Non-pigmented ciliary epithelial cell (primary cell): ENCODE measurements at places on chromosomes 12 and 14.

DNA sequence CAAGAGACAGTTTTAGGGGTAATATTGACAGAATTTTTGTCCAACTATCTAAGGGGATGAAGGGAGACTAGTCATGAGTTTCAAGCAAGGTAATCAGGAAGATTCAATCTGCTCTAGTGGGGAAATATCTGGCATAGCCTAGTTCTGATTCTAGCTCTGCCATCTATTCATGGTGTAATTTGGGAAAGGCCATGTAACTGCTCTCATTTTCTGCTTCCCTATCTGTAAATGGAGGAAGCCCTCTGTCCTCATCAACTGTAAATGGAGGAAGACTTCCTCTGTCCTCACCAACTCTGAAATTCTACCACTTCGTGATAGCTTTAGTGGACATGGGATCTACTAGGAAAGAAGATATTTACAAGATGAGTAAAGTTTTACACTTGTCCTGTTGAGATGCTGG, 37.9 kb downstream of the BHLHE41 start:
- no peak for DNase-seq

GRCh38 chr14:52950898-52951680, at the start of gene FERMT2:
Gene FERMT2 (minus strand): TSS chr14:52951050. CDS start chr14:52950568, 482 bp downstream.
- no peak for DNase-seq

- DNase-seq = no peak
Observed at GRCh38 chr14:73718418-73719251, 4.5 kb upstream of the PNMA1 start.

DNA sequence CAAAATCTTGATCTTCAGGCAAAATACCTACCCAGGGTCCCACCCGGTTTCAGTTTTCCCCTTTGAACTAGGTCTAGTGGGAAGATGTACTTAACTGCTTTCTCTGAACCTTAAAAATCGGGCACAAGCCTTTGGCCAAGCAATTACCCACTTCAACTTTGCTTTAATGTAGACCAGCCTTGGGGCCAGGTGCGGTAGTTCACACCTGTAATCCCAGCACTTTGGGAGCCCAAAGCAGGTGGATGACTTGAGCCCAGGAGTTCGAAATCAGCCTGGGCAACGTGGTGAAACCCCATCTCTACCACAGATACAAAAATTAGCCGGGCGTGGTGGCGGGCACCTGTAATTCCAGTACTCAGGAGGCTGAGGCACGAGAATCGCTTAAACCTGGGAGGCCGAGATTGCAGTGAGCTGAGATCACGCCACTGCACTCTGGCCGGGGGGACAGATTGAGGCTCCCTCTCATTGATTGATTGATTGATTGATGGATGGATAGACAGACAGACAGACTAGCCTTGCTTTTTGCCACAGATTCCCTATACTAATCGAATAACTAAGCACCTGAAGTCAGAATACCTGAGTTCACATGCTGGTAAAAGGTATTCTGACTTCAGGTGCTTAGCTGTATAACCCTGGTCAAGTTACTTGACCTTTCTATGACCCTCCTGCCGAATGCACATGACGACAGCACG, 1.9 kb downstream of the CLIP1 start:
- no peak for DNase-seq

- DNase-seq = peak; percentile 2
Observed at GRCh38 chr12:119444462-119445044, 110.0 kb downstream of the CCDC60 start.

DNA sequence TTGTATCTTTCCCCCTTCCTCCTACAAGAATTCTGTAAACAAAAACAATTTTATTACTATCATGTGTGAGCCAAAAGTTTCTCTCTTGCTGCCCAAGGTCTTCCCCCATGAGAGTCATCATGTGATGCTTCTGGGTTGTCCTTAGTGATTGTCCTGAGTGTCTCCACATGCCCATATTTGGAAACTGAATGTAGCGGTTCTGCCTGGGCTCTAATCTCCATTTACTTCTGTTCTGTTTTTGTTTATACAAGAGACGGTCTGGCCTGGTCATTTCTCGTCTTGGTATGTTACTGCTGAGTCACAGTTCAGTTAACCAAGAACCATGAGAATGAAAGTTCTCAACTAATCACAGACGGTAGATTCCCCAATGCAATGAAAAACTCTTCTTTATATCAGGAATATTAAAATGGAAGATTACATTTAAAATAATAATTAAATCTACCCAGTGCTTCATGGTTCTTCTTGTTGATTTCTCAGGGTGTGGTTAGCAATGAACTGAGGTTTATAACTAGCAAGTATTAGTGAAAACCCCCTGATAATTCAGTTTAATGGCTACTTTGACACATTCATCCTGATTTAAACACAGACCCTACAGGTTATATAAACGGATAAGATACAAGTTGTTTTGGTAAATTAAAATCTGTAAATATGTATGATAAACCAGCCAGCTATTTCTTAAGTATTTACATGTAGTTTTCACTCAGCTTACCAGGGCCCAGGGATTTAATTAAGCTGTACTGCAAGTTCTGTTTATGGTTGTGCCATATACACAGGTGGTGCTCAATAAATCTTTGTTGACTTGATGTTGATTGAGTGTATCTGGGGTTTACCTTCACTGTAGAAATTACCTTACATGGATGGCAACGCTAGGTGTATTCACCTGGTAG, 81.1 kb downstream of the PELI2 start:
- peak; percentile 98 for DNase-seq

GRCh38 chr14:46487582-46488350, 163.8 kb downstream of the RPL10L start:
- no peak for DNase-seq

GRCh38 chr14:50830932-50831725, at the start of gene NIN:
Gene NIN (minus strand): TSS chr14:50831162. CDS start chr14:50822056, 9,106 bp downstream.
- no peak for DNase-seq

GRCh38 chr12:98894412-98895085, 249.5 kb downstream of the APAF1 start:
- no peak for DNase-seq

DNA sequence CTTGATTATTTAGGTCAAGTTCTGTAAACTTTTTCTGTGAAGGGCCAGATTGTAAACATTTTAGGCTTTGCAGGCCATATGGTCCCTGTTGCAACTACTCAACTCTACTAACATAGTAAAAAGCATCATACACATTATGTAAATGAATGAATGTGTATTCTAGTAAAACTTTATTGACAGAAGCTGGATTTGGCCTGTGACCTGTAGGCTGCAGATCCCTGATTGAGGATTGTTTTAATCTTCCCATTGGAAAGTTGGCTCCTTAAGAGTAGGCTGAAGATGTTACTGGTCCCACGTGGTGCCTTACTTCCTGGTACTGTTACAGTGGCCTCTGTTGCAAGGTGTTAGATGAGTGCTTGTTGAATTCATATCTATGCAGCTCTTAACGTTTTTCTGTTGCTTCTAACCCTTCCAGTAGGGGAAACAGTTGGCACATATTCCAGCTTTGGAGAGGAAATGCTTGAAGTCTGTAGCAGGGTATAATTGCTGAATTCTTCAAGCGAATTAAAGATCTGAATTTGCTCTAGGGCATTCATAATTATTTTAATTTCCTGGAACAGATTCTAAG, 133.6 kb upstream of the DNM1L start:
- no peak for DNase-seq

- DNase-seq = no peak
Observed at GRCh38 chr14:71629250-71629649, 303.0 kb upstream of the RGS6 start.

DNA sequence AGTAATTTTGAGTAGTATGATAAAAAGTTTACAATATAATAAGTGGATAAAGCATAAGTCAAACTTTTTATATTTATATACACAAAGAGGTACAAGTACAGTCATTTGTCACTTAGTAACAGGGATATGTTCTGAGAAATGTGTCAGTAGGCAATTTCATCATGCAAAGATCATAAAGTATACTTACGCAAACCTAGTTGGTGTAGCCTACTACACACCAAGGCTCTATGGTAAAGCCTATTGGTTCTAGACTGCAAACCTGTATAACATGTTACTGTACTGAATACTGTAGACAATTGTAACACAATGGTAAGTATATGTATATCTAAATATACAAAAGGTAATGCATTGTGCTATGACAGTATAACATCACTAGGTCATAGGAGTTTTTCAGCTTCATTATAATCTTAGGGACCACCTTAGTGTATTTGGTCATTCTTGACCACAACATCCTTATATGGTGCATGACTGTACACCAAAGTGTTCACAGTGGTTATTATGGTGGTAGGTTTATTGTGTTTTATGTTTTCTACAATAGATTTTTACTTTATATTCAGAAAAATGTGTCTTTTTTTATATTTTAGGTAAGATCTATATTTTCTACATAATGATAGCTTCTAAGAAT, 14.9 kb upstream of the SCFD1 start:
- DNase-seq = no peak

- DNase-seq = no peak
Observed at GRCh38 chr12:132320767-132321211, 8.6 kb downstream of the GALNT9 start.

DNA sequence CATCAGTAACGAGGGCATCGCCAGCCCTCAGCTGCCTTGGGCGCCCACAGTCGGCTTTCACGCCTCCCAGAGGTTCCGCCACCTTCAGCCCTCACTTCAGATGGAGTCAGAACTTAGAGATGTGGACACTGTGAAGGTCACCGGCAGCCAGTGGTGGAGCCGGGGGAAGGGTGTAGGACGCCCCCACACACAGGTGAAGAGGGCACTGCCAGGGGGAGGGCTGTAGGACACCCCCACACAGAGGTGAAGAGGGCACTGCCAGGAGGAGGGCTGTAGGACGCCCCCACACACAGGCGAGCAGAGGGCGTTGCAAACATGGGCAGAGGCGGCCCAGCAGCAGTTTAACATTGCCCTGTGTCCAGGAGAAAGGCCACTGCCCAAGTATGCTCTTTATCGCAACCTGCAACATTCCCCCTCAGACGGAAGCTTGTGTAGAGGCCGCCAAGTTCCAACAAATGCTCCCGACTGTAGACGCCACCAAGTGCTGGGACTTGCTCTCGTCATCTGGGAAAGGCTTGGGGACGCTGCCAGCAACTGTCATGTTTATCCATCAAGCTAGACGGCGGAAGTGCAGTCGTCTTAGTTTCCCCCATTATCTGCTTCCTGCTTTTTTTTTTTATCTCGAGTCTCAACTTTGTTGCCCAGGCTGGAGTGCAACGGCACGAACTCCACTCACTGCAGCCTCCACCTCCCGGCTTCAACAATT, 4.9 kb upstream of the ANKLE2 start:
- no peak for DNase-seq

DNA sequence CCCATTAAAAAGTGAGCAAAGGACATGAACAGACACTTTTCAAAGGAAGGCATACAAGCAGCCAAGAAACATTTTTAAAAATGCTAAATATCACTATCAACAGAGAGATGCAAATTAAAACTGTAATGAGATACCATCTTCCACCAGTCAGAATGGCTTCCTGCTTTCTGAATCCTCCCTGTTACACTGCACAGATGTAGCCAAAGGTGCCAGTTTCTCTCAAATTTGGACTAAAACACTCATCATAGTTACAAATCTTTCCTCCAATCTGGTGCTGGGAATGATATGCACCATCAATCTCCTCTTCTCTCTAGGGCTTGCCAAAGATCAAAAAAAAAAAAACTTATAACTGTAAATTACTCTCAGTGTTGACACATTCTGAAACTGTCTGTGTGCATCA, 311.8 kb upstream of the CLEC14A start:
- no peak for DNase-seq

- no peak for DNase-seq
Observed at GRCh38 chr12:4829793-4830162, 79.9 kb upstream of the KCNA1 start.

DNA sequence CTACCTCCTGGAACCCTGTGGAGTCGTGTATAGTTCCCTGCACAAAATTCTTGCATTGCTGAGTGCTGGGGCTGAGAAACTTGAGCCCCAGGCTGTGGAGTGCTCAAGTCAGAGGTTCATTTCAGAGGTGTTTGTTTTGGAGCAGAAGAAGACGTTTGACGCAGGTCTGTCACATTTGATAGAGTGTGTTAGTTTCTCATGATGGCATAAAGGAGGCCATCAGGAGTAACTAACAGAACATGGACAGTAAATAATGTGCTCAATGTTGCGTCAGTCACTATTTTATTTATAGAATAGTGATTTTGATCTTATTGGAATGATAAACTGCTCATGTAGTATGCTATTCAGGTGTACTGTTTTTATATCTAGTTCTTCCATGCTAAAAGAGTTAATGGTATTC, 44.2 kb downstream of the OTOGL start:
- no peak for DNase-seq

DNA sequence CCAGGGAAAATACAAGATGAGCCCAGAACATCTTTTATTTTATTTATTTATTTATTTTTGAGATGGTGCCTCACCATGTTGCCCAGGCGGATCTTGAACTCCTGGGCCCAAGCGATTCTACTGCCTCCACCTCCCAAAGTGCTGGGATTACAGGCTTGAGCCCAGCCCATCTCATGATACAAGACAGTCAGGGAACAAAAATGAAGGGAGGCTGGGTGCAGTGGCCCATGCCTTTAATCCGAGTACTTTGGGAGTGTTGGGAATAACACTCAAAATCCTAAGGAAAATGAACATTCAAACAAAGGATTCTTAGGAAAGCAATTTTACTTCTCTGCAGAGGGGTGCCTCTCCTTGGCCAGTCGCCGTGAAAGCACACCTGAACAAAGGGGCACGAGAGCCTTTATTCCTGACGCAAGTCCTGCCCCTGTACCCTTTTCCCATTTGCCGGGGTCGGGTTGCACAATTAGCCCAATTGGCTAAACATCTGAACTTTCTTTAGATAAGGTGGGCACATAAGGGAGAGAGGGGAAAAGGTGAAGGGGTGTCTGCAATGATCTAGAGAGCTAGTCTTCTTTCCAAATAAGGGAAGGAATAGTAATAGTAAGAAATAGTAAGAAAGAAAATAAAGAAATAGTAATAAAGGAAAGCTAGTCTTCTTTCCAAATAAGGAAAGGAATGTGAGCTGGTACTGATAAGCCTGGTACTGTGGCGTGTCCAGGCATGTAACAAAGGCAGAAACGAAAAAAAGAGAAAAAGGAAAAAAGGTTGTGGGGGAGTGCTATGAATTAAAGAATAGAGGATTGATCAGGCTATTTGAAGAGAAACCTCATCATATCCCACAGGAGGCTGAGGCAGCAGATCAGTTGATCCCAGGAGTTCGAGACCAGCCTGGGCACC, 13.4 kb downstream of the NCAPD2 start:
- peak; percentile 13 for DNase-seq

DNA sequence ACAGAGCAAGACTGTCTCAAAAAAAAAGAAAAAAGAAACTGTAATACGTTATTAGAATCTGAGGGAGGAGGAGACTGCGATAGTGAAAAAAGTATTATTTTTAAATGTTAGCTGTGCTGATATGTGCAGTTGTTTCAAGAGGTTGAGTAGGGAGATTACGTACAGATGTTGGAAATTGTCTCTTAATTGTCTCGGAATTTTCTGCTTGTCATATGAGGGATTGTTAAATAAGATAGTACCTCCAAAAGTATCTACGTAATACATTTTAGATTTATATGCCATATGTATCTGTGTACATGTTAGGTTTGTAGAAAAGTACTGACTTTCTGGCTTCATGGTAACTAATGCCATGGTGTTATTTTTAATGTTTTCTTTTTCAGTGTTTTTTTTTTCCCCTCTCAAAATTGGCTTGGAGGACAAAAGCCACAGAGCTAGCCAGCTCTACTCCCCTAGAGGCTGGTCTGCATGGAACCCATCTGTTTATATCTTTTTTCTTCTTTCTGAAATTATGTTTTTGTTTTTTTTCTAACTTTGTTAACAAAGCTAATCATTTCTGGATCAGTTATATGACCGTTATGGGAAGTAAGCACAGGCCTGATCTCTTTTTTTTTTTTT, 3.4 kb downstream of the RIMKLB start:
- DNase-seq = no peak
